ENCODE measurements at places on chromosomes 7 and 10. TPM values are rescaled to one million over a fixed set of nuclear protein-coding genes. Genes with fewer than 3 reads are reported as not detected.

Gene PRLHR
- not detected for total RNA-seq

- H3K36me3 ChIP-seq = no peaks in the 10 kb centered on the region
- H3K27me3 ChIP-seq = no peaks in the 10 kb centered on the region
- no peak for DNase-seq
- H3K4me1 ChIP-seq = peaks cover 20% of the 10 kb centered on the region
These were observed 9.9 kb upstream of the LIPM start for GRCh38 chr10:88792661-88793060.

DNA sequence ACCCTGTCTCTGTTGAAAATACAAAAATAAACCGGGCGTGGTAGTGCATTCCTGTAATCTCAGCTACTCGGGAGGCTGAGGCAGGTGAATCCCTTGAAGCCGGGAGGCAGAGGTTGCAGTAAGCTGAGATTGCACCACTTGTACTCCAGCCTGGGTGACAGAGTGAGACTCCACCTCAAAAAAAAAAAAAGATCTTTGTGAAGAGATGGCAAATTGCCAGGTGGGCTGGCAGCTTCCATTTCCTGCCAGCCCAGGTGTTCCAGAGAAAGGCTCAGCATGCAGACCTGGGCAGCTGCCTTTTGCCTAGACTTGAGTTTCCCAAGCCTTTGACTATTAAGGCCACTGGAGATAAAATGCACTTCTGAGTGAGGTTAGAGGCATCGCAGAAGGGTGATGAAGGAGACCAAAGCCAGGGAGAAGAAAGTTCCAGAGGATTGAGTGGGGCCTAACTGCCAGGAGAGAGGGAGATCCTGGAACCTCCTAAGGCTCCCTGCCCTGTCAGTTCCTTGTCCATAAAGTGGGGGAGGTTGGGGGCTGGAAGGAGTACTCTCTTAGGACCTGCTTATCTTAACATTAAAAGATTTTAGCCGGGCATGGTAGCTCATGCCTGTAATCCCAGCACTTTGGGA is 10.0 kb upstream of the DDIT4 start:
- no peaks in the 10 kb centered on the region for H3K27me3 ChIP-seq
- H3K4me1 ChIP-seq = peaks cover 74% of the 10 kb centered on the region
- no peak overlapping the region for H3K4me3 ChIP-seq
- no peaks in the 10 kb centered on the region for H3K36me3 ChIP-seq
- peak; percentile 83 for DNase-seq

DNA sequence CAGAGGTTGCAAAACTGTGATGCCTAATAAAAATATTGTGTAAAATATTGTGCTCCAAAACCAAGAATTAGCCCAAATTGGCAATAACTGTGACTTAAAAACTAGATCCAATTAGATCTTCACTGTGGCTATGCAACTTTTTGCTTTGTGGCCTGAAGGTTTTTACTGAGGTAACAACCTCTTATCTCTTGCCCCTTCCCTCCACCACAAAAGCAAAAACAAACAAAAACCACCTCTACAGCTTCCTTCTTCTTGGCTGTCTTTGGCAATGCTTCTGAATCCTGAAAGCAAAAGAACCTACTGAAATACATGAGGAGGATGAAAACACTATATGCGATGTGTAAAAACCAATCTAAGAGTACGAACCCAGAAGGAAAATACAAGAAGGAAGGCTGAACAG is 226.7 kb upstream of the MBL2 start:
- H3K4me1 ChIP-seq = no peaks in the 10 kb centered on the region
- H3K27ac ChIP-seq = no peak overlapping the region
- no peaks in the 10 kb centered on the region for H3K27me3 ChIP-seq
- DNase-seq = no peak
- H3K36me3 ChIP-seq = no peaks in the 10 kb centered on the region
- no peak overlapping the region for H3K4me3 ChIP-seq

- no peaks in the 10 kb centered on the region for H3K36me3 ChIP-seq
- H3K4me1 ChIP-seq = no peaks in the 10 kb centered on the region
- no peak for DNase-seq
- H3K27ac ChIP-seq = no peak overlapping the region
- no peak overlapping the region for H3K4me3 ChIP-seq
These were observed 116.9 kb upstream of the GDF10 start for GRCh38 chr10:47182934-47183703.

- H3K4me1 ChIP-seq = no peaks in the 10 kb centered on the region
- no peak overlapping the region for H3K4me3 ChIP-seq
- DNase-seq = no peak
- peaks cover 30% of the 10 kb centered on the region for H3K27me3 ChIP-seq
- no peaks in the 10 kb centered on the region for H3K36me3 ChIP-seq
- no peak overlapping the region for H3K27ac ChIP-seq
These were observed 208.6 kb upstream of the PPP2R2D start for GRCh38 chr10:131692176-131692575.

Gene FRAT1
- 2.4 TPM for total RNA-seq

DNA sequence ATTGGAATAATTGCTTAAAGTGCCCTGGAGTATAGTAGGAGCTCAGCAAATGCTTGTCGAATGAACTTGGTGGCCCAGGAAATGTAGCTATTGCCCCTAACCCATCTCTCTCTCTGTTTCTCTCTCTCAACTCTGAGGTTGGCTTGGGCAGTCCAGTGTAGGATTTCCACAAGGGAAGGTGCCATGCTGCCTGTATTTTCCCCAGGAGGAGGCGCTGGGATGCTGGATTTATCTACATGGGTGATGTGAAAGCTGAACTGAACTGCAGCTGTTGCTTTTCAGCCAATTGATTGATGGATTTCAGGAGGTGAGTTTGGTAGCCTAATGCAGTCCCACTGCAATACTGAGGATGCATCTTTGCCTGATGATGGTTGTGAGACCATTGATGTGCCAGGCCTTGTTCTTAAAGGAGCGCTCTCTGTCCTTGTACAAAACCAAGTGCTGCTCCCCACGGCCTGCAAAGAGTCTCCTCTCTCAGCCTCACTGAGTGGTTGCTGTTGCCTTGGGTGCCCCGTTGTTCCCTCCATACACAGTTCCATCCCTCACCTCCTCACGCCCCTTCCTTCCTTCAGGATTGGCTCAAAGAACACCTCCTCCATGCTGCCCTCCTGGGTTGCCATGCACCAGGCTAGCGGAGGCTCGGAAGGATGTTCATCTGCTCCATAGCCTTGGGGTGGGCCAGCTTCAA is 200.6 kb downstream of the GLRX3 start:
- H3K4me1 ChIP-seq = no peaks in the 10 kb centered on the region
- no peak overlapping the region for H3K4me3 ChIP-seq
- no peaks in the 10 kb centered on the region for H3K27me3 ChIP-seq
- no peaks in the 10 kb centered on the region for H3K36me3 ChIP-seq
- DNase-seq = no peak
- H3K27ac ChIP-seq = no peak overlapping the region

Gene GPC2
- total RNA-seq = 4.5 TPM

- no peak overlapping the region for H3K27ac ChIP-seq
- no peak overlapping the region for H3K4me3 ChIP-seq
- H3K4me1 ChIP-seq = no peaks in the 10 kb centered on the region
These were observed 822.3 kb downstream of the PHTF2 start for GRCh38 chr7:78620920-78621319.

- no peak overlapping the region for H3K4me3 ChIP-seq
- H3K27ac ChIP-seq = no peak overlapping the region
- DNase-seq = no peak
- peaks cover 33% of the 10 kb centered on the region for H3K27me3 ChIP-seq
These were observed 13.8 kb upstream of the PAX2 start for GRCh38 chr10:100731407-100732240.

Gene ADRB1
- 0.48 TPM for total RNA-seq

- no peak overlapping the region for H3K27ac ChIP-seq
- no peak overlapping the region for H3K4me3 ChIP-seq
- DNase-seq = no peak
- peaks cover 6% of the 10 kb centered on the region for H3K4me1 ChIP-seq
These were observed 101.5 kb upstream of the MTPN start for GRCh38 chr7:136078630-136079029.
